Activated naive CD4-positive, alpha-beta T cell treated with anti-CD3 and anti-CD28 coated beads for 36 hours (primary cell): ENCODE measurements at places on chromosomes 1 and 21. TPM values are rescaled to one million over a fixed set of nuclear protein-coding genes. Genes with fewer than 3 reads are reported as not detected.

DNA sequence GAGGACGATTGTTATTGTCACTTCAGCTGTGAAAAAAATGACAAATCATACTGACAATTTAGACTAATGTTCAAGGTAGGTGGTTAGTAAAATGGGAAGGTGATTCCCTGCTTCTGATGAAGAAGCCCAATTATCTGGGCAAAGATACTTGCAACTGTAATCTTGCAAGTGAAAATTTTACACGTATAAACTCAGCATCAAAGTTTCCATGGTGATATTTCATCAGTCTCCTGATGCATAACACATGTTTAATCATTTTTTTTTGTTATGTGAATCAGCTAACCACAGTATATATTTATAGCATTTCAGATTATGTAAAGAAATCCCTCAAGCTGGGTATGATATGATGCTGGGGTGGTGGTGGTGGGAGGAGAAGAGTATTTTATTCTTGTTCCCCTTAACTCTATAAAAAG lies 16.4 kb upstream of the KCNK1 start:
- H3K4me3 ChIP-seq = no peak overlapping the region
- H3K36me3 ChIP-seq = no peaks in the 10 kb centered on the region
- H3K4me1 ChIP-seq = peaks cover 24% of the 10 kb centered on the region

DNA sequence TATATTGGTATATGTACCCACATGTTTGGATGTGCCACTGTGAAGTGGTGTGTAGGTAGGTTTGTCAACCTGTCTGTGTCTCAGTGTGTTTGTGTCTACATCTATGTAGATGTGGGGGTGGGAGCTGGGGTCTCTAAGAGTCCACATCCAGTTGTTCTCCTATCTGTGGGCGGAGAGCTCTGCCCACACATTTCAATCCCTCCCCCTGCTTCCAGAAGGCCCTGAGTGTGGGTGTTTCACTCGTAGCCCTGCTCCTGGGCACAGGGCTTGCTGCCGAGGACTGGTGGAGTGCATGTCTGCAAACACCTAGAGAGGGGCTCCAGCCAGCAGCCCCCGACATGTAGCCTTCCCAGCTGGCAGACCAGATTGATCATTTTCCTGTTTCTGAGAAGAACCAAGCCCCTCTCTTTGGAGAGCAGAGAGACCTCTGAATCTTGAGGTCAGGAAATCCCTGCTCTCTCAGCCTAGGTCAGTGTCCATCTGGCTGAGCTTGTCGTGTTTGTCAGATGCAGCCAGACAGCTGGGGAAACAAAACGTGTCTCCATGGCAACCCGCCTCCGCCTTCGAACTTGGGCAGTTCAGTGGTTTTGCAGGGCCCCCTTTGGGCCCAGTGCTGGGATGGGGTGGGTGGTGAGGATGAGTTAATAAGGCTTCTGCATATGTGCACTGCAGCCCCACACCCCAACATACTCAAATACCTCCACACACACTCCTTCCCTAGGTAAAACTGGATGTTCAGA lies 31.2 kb upstream of the SYNC start:
- no peaks in the 10 kb centered on the region for H3K36me3 ChIP-seq
- H3K27ac ChIP-seq = no peak overlapping the region
- H3K4me3 ChIP-seq = no peak overlapping the region
- no peak for DNase-seq

- H3K4me1 ChIP-seq = peaks cover 5% of the 10 kb centered on the region
- DNase-seq = no peak
- H3K36me3 ChIP-seq = peaks cover 1% of the 10 kb centered on the region
- no peak overlapping the region for H3K27ac ChIP-seq
Observed at GRCh38 chr1:64687725-64688327, 57.0 kb upstream of the RAVER2 start.

DNA sequence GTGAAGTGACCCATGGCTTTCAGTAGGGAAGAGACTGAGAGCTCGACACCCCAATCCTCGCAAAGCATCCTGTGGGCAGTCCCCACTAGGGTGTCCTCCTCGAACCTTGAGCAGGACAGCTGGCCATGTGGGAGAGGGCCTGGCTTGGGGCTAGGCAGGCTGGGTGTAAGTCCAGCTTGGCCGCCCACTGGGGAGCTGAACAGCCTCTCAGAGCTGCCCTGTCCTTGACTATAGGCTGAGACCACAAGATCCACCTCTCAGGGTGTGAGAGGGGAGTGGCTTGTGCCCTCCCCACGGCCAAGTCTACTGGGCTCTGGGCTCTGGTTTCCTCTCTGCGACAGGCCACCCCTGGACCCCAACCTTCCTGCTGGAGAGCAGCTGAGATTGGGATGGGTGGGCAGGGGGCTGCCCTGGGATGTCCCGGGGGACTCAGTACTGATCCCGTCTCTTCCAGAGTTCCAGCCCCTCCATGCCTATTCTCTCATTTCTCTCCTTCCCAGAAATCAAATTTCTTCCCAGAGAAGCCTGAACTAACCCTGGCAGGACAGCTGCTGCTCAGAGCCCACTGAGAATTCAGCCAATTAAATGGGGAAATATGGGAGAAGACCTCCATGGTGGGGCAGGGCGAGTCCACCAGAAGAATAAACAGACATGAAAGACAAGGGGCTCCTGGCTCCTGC lies 282.9 kb downstream of the PTPRU start:
- H3K27ac ChIP-seq = no peak overlapping the region
- no peak overlapping the region for H3K4me3 ChIP-seq
- DNase-seq = no peak
- H3K36me3 ChIP-seq = no peaks in the 10 kb centered on the region

GRCh38 chr21:34864370-34865149 lies 184.5 kb downstream of the RUNX1 start:
- no peak overlapping the region for H3K4me3 ChIP-seq
- no peaks in the 10 kb centered on the region for H3K27me3 ChIP-seq
- H3K36me3 ChIP-seq = peaks cover 65% of the 10 kb centered on the region
- peak overlapping the region; percentile 74 for H3K27ac ChIP-seq

DNA sequence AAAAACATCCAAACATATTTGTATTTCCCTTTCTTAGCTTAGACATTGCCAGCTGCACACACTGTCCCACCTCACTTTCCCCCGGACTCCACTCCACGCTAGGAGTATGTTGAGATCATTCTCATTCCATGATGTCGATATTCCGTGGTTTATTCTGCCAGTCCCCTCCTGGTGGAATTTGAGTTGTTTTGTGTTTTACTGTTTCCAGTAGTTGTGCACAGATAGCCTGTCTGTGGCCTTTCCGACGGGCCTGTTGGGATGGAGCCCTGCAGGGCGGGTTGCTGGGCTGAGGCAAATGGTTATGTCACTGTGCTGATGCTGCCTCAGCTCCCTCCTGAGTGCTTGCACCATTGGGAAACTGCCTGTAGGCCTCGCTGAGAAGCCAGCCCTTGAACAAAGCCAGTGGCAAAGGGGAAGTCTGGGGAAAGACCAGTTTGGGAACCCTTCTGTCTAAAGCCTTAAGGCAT lies 12.8 kb downstream of the TRAPPC10 start:
- peak; percentile 35 for DNase-seq
- peaks cover 7% of the 10 kb centered on the region for H3K36me3 ChIP-seq
- peak overlapping the region; percentile 81 for H3K27ac ChIP-seq
- H3K27me3 ChIP-seq = no peaks in the 10 kb centered on the region

- H3K4me3 ChIP-seq = no peak overlapping the region
- peak; percentile 12 for DNase-seq
- peaks cover 2% of the 10 kb centered on the region for H3K27me3 ChIP-seq
Observed at GRCh38 chr1:60765204-60765603, 317.2 kb upstream of the NFIA start.

DNA sequence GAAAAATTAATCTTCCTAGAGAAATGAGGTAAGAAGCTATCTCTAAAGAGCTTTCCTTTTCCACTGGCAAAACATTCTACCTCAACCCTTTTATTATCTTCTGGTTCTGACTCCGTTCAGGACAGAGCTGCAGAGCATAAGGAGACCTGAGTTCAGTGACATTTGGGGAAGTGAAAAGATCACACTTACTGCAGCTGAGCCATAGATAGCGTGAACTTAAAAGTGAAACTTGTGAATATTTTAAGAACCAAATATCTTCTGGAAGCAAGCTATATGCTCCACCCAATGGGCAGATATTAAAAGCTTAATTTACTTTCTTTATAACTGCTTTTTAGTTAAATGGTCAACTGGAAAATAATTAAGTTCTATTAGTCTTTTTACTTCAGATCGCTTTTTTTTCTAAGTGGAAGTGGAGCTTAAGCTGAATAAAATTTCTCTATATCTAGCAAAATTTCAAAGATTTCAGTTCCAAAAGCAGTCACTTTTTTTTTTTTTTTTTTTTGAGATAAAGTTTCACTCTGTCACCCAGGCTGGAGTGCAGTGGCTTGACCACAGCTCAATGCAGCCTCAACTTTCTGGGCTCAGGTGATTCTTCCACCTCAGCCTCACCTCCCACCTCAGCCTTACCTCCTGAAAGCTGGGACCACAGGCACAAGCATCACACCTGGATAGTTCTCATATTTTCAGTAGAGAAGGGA lies 11.9 kb downstream of the PTPN22 start:
- H3K36me3 ChIP-seq = peaks cover 51% of the 10 kb centered on the region
- H3K27me3 ChIP-seq = no peaks in the 10 kb centered on the region
- DNase-seq = no peak
- no peak overlapping the region for H3K4me3 ChIP-seq

- no peak within 1 kb of the TSS for H3K27ac ChIP-seq
- peaks cover 43% of the 10 kb centered on the region for H3K27me3 ChIP-seq
- DNase-seq = no peak
- H3K4me3 ChIP-seq = peak within 1 kb of the TSS; percentile 51
Observed at GRCh38 chr1:15153184-15153841, at the start of gene TMEM51. TSS of gene TMEM51 (plus strand) at chr1:15153747. CDS start at chr1:15215088, 61,341 bp downstream.

- DNase-seq = peak; percentile 67
- no peak overlapping the region for H3K4me3 ChIP-seq
- H3K27ac ChIP-seq = no peak overlapping the region
- no peaks in the 10 kb centered on the region for H3K27me3 ChIP-seq
- H3K36me3 ChIP-seq = peaks cover 21% of the 10 kb centered on the region
Observed at GRCh38 chr1:24898152-24898908, 31.7 kb downstream of the RUNX3 start.

DNA sequence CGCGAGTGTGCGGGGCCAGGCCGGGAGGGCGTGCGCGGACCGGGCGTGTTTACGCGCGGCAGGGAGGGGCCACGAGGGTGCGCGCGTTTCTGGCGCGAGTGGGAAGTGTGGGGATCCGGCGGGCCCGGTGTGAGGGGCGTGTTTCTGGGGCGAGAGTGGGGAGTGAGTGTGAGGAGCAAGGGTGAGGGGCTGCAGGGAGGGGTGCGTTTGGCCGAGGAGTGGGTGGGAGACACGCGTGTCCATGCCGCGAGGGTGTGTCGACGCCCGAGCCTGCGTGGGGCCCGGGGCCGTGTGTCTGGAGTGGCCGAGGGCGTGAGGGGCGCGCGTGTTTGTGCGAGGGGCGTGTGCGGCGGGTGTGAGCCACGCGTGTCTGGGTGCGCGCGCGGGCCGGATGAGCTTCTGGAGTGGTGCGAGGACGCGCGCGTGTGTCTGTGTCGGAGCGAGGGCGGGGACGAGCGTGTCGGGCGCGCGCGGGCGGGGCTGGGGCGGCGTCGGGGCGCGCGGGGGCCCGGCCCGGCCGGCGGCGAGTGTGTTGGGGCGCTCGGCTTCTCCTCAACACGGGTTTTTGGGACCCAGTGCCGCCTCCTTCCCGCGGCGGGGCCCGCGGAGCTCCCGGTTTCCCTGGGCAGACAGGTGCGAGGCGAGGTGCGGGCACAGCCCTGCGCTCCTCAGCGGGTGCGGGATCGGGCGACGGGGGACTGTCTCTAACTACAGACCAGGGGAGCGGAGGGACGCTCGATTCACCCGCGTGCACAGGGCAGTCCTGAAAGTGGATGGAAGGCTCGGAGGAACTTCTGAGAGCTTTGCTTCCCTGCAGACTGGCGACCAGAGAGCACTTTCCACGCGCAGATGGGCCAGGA lies 65.8 kb upstream of the VAMP3 start:
- no peaks in the 10 kb centered on the region for H3K36me3 ChIP-seq
- H3K4me3 ChIP-seq = peak overlapping the region; percentile 68
- no peak for DNase-seq
- H3K27me3 ChIP-seq = peaks cover 47% of the 10 kb centered on the region
- no peak overlapping the region for H3K27ac ChIP-seq

DNA sequence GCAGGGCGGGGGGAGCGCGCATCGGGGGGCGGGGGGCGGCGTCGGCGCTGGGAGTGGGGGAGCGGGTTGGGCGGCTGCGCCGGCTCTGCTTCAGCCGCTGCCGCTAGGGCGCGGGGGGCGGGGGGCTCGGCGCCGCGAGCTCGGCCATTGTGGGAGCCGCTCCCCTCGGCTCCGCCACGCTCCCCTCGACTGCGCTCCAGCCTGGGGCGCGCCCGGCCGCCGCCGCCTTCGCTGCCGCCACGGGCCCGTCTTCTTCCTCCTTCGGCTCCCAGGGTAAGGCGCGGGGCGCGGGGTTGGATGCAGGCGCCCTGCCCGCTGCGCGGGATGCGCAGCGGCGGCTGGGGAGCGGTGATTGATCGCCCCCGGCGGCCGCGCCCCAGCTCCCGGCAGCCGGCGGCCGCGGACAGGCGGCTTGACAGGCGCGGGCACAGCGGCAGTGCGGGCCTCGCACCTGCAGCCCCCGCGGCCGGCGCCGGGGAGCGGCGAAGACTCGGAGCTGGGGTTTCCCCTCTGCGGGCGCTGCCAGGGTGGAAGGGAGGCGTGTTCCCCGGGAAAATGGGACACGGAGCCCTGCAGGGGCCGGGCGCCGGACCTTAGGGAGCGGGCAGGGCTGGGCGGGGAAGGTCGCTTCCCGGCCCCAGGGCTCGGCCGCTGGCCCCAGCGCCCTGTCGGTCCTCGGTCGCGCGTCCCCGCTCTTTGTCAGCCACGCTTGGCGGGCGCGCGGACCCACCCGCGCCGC lies 55.3 kb downstream of the NDUFS5 start:
- peaks cover 5% of the 10 kb centered on the region for H3K4me1 ChIP-seq
- H3K4me3 ChIP-seq = no peak overlapping the region
- H3K27me3 ChIP-seq = peaks cover 27% of the 10 kb centered on the region

DNA sequence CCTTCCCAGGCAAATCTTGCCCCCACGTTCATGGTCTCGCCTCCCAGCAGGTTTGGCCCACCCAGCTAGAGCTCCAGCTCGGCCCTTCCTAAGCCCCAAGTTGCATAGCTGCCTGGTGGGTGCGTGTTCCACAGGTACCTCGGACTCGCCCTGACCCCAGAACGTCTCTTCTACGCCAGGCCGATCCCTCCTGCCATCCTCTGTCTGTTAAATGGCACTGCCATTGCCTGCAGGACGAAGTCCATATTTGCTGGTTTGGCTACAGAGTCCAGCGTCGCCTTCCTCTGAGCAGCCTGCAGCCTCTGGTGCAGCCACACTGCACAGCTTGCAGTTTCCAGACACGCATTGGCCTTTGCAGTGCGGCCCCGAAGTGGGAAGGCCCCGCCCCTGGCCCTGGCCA lies 228.1 kb downstream of the SDCCAG8 start:
- no peak overlapping the region for H3K27ac ChIP-seq
- H3K4me1 ChIP-seq = peaks cover 12% of the 10 kb centered on the region
- DNase-seq = no peak
- no peaks in the 10 kb centered on the region for H3K36me3 ChIP-seq
- peak overlapping the region; percentile 54 for H3K4me3 ChIP-seq
- no peaks in the 10 kb centered on the region for H3K27me3 ChIP-seq

- no peaks in the 10 kb centered on the region for H3K36me3 ChIP-seq
- no peak overlapping the region for H3K4me3 ChIP-seq
- no peaks in the 10 kb centered on the region for H3K4me1 ChIP-seq
- H3K27me3 ChIP-seq = no peaks in the 10 kb centered on the region
- DNase-seq = peak; percentile 54
Observed at GRCh38 chr21:20971296-20971921, 26.8 kb upstream of the NCAM2 start.

OR2AK2 gene
- not detected for total RNA-seq

DNMT3L gene
- not detected for total RNA-seq

CYP2J2 gene
- 2.6 TPM for total RNA-seq

STRIP1 gene
- 22.8 TPM for total RNA-seq

SYT11 gene
- 7.0 TPM for total RNA-seq

RSPH1 gene
- total RNA-seq = not detected

HOOK1 gene
- 16.0 TPM for total RNA-seq

OR2M2 gene
- total RNA-seq = not detected

CD5L gene
- not detected for total RNA-seq
